Prostate gland (tissue), 2 donors: ENCODE measurements at places on chromosomes 2 and 18.

- DNase-seq, result no peak
Measured at GRCh38 chr18:49994410-49994809, 181.1 kb upstream of the ACAA2 start.

DNA sequence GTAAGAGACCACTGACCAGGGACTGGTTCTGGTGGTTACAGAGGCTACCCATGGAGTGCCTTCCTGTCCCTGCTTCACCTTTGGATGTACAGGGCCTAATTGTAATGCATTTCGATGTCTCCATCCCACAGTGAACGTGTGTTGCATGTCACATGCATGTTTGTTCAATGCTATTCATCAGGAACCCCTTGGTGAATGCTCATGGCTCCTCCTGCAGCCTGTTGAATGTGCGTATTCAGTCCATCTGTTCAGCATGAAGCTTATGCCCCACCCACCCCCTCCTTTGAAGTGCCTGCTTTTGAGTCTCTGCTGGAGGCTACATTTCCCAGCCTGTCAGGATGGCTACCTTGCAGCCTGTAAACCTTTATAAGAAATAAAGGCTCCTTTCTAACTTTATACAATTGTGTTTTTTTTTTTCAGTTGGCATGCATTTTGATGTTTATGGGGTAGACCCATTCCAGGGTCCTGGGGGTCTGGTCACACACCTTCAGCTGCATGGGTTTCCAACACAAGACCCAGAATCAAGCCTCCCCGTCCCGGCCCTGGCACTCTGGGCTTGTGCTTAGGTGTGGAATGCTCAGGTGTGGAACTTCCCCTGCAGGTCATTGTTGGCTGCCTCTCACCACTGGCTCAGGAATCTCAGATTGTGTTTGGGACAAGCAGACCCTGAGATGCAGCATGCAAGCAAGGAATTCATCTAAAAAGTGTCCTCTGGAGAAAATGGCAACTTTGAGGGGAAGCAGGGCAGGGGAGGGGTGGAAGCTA lies 238.8 kb upstream of the HDAC4 start:
- DNase-seq, result no peak

GRCh38 chr2:1614564-1614963 lies 129.8 kb downstream of the PXDN start:
- no peak for DNase-seq

- DNase-seq, result no peak
Measured at GRCh38 chr18:42798606-42799170, 316.8 kb downstream of the RIT2 start.

- no peak for DNase-seq
Measured at GRCh38 chr2:198917926-198918720, 539.6 kb downstream of the SATB2 start.

DNA sequence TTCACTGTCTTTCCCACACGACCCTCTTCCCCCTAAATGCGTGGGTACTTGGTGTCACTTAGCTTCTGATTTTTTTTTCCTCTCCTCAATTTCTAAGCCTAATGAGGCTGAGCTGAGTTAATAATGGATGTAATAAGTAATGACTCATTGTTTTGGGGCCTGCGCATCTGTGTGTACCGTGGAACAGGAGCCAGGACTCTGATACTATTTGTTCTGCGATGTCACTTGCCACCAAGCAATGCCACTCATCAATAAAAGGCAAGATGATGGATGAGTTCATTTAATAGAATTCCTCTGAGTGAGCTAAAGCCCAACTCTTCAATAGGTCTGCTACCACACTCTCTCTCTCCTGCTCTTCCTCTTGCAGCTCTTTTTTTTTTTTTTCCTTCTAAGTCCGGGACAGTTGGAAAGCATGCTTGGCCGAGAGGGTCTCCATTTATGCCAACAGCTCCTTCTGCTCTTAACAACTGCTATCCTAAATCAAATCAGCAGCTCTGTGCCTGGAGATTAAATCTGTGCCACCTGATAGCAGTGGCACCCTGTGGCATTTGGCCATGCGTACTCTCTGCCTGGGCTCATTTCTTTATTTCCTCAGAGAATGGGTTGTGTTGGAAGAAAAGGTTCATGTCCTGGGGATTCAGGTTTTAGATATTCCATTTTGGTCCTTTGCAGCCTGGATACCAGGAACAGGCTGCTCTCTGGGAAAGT lies 1284.2 kb upstream of the PIK3C3 start:
- no peak for DNase-seq
